Urothelium cell line (cell line): ENCODE measurements at places on chromosomes 5 and 9.

DNA sequence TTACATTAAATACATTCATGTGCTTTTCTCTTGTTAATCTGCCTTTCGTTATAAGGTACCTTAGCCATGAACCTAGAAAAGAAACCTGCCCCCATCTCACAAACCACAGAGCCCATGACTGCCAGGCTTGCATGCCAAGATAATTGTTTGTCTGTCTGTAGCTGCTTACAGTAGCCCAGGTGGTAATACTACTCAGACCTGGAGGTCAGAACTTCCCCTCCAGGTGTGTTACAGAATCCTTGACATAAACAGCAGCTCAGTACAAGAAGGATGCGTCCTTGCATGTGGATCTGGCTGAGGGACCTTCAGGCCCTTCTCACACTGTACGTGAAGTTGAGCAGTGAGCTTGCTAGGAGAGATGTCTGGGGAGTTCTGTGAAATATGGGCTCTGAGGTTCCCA, 291.4 kb downstream of the CSNK1G3 start:
- DNase-seq, result no peak

GRCh38 chr9:29021632-29022031, 1448.4 kb upstream of the C9orf72 start:
- no peak for DNase-seq

GRCh38 chr9:127979333-127980059, 1.3 kb downstream of the EEIG1 start:
- DNase-seq, result no peak

DNA sequence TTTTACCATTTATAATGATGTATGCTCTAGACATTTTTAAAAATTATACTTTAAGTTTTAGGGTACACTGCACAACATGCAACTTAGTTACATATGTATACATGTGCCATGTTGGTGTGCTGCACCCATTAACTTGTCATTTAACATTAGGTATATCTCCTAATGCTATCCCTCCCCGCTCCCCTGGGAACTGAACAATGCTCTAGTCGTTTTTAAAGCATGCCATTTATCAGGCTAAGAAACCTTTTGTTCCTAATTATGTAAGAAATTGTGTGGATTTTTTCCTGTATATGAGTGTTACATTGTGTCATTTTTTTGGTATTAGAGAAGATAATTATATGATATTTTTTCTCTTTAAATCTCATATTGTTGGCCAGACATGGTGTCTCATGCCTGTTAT, 72.8 kb upstream of the SGCD start:
- DNase-seq, result no peak

DNA sequence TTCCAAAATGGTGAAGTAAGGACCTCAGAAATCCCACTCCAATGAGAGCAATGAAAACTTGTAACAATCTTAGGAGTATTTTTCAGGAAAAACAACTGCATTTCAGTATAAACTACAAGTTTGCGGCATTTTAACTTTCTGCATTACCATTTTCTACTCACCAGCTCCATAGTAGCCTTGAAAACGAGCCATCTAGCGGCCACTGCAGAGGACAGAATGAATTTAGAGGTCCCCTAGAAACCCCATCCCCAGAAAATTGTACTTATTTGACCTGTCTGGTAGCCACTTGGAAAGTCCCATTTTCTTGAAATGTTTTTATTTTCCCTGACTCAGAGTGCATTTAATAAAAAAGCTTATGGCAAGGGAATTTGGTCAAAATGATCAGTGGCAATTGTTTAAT, 205.4 kb upstream of the ITGA1 start:
- no peak for DNase-seq

DNA sequence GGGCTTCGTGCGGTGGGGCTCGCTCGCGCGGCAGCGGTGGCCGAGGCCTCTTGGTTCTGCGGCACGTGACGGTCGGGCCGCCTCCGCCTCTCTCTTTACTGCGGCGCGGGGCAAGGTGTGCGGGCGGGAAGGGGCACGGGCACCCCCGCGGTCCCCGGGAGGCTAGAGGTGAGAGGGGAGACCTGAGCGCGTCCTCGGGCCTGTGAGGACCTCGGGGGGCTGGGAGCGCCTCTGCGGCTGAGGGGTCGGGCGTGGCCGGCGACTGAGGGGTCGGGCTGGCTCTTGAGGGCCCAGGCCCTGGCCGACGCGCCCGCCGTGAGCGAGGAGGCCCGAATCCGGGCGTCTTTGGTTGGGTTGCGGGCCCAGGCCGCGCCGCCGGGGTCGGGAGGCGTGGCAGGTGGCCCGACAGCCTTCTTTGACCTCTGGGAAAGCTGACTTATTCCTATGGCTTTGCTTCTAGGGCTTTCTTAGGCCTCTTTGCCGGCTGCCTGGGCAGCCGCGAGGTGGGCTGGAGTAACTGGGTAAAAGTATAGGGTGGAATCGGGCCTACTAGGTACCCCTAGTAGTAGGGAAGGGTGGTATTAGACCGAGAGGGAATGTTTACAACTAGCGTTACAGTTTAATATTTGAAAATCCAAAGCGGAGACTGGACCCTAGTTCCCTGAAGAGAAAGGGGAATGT, at the start of gene CANX:
Gene CANX, plus strand, starts transcription at position 33 of the 681 bp plus-strand sequence. CDS start 6,715 bp downstream, outside the sequence.
- peak; percentile 38 for DNase-seq

- DNase-seq, result peak; percentile 20
Observed at GRCh38 chr9:35828716-35829083, at the start of gene FAM221B. Gene FAM221B (minus strand): TSS chr9:35828732. CDS start chr9:35826161, 2,571 bp downstream.

DNA sequence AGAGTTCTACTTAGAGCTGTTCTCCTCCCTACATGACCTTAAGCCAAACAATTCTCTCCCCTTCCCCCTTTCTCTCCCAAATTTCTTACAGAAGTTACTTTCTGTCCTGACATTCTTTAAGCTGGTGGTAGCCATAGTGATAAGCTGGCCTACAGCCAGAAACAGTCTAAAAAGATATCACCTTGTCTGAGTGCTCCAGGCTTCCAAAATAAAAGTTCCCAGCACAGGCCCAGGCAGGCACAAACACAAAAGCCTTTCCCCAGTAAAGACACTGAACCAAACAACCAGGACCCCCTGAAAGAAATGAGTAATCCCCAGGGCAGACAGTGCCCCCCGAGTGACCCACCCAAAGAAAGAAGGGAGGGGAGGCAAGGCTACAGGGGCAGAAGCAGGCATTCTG, 19.2 kb downstream of the SIL1 start:
- DNase-seq, result peak; percentile 18

DNA sequence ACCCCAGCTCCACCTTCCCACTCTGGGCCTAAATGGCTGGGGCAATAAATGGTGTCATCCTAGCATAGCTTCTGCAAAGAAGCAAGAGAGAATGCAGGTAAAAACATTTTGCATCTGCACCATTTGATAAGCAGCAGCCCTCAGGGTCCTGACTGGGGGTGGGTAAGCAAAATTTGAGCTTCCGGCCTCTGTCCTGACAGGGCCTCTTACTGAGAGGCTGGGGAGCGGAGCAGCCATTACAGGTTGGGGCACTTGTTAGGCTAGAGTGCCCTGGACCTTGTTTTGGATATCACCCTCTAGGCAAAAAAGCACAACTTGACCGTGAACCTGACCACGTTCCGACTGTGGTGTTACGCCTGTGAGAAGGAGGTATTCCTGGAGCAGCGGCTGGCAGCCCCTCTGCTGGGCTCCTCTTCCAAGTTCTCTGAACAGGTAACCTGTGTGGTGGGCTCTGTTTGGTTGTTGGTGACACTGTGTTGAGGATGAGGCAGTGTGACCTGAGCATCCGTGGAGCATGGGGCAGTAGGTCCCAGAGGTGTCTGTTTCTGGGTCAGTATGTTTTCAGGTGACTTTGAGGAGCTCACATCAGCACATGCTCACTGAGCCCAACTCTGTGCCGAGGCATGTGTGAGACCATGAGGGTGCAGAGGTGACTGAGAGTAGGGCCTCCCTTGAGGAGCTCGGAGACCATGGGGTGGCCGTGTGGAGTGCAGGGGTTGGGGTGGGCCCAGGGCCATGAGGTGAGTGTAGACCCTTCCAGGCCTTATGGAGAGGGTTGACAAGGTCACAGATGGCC, 23.1 kb downstream of the USP20 start:
- DNase-seq, result no peak

- DNase-seq, result no peak
Observed at GRCh38 chr9:89395931-89396710, 77.8 kb downstream of the SECISBP2 start.

DNA sequence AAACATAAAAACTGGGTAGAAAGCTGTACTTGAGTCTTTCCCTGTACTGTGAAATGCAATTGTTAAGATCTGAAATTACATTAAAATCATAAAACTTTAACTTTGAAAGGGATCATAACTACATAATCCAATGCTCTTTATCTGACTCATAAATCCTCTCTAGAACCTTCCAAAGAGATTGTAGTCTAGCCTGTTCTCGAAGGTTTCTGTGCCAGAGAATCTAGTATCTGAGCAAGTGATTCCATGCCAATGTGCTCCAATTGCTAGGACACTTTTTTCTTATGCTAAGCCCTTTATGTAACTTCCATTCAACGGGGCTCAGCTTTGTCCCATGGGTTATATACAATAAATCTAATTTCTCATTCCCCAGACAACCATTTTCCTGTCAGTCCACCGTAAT, 21.1 kb downstream of the DDX31 start:
- DNase-seq, result no peak

DNA sequence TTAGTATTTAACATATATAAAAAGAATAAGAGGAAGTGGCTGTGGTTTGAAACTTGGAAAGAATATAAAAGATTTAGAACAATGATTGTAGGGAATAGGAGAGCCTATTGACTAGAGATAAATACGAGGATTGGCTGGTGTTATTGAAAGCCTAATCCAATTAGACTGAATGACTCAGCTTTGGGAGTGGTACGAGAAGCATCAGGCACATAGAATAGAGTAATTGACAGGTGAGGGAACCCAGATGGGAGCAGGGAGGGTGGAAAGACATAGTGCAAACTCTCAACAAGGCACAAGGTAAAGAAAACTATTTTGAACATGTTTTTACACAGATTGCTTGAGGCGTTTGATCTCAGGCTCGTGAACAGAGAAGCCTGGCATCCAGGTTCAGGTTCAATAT, 338.9 kb upstream of the KLF9 start:
- DNase-seq, result no peak

DNA sequence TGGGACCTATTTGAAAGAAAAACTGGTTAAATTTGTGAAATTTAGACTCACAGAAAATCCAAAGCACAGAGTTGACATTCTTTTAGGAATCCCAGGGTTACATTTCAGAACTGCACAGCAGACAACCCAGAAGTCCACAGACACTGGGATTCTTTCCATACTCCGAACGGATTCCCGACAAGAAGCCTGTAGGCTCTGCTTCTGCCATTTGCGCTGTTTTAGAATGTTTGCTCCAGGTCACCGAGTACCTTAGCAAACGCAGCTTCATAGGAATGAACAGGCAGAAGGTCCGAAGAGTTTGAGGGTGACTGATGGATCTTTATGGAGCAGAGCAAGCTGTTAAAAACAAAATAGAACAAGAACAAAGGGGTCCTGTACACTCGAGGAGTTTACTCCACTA, 84.5 kb upstream of the NFIB start:
- no peak for DNase-seq

- no peak for DNase-seq
Observed at GRCh38 chr9:98955259-98955658, 11.6 kb downstream of the COL15A1 start.

DNA sequence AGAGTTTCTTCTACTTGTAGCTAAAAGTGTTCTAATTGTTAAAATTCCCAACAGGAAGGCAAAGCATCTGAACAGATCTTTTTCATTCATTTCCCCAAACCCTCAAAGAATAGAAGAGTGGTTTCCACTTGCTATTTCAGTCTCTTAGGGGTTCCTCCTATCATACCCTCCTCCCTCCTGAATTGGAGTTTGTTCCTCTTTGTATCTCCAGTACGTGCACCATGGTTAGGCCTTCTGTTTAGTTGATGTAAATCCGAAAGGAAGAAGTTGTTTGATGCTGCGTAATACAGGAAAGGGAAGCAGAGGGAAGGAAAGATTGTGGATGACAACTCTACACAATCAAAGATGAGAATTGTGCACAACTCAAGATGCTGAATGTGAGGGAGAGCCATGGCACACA, 303.6 kb downstream of the PIK3R1 start:
- DNase-seq, result no peak

- DNase-seq, result peak; percentile 24
Observed at GRCh38 chr5:16467363-16468219, 2.0 kb upstream of the ZNF622 start.

DNA sequence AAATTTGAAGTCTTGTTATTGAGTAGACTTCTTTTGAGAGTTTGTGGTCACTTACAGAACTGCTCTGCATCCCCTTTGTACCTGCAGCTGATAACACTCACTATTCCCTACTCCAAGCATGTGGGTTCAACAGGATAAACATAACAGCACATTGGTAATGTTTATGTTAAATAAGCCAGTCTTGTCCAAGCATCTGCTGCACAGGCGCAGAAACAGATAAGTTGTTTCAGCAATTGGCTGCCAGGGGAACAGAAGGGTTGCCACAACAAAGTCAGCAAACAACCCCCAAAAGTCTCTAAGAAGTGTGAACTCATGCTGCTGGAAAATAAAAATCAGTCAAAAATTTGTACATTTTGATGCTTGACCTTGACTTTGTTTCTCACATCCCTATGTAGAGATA, 174.6 kb downstream of the GDNF start:
- no peak for DNase-seq

DNA sequence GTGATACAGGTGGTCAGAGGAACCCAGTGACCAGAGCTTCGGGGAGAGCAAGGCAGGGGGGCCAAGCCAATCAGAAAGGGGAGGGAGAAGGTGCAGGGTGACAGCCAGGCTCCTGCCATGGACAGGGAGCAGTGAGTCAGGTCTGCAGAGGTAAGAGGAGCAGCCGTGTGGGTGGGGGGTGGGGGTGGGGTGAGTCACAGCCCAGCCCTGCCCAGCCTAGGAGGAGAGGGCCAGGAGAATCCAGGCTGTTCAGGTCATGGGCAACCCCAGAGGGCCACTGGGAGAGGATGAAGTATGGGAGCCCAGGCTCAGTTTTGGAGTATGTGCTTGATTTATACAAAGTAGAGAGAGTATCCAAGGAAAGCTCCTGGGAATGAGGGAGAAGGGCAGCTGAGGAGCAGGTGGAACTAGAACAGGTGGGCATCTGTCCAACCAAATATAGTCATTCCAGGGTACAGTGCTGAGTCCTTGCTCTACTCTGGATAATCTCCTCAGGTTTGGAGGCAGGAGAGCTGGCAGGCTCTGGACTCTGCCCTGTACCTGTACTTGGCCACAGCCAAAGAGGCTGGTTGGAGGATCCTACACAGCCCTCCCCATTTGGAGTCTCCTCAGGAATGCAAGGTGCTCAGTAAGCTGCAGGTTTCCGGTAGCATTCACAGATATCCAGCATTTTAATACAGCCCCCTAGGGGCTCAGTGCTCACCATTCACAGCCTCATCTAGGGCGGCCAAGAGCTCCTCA, 1.6 kb downstream of the HBEGF start:
- peak; percentile 78 for DNase-seq

GRCh38 chr5:146069780-146070099, 35.6 kb downstream of the PLAC8L1 start:
- no peak for DNase-seq

DNA sequence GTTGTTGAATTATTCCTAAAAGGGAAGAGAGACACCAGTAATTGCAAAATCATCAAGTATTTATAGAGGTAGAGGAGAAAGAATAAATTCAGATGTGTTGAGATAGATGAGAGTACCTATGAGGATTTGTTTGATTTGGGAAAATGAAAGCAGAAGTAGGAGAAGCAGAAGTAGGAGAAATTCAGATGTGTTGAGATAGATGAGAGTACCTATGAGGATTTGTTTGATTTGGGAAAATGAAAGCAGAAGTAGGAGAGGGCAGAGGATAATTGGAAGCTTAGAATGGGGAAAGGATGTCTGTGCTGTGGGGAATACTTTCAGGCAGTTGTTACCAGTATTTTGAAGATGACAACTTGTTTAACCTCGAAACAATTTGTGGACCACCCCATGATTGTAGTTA, 35.1 kb upstream of the ZCCHC7 start:
- no peak for DNase-seq

GRCh38 chr9:124264823-124265233, 7.1 kb downstream of the NEK6 start:
- no peak for DNase-seq

GRCh38 chr9:1969160-1969559, 46.0 kb upstream of the SMARCA2 start:
- no peak for DNase-seq
